ENCODE measurements at places on chromosomes 2 and 18.

- no peak for DNase-seq
Observed at GRCh38 chr2:147843391-147843863, 1.4 kb upstream of the ACVR2A start.

DNA sequence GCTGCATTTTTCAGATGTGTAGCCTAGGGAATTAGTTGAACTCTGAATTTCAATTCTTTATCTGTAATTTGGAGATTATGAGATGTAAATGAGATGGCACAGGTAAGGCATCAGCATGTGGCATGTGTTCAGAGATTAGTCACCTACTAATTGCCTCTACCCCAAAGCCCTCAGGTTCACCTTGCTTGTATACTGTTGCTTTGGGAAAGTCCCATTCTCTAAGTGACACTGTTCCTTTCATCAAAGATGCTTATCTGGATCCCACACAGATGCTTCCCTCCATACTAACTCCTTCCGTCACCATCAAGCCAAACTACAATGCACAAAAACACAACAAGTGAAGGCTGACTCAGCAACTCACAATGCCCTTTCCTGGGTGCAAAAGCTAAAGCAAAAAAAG lies 143.7 kb downstream of the LRATD1 start:
- no peak for DNase-seq

- DNase-seq: no peak
Observed at GRCh38 chr2:16860627-16861026, 195.0 kb upstream of the CYRIA start.

GRCh38 chr2:25617948-25618646 lies 55.3 kb downstream of the DTNB start:
- DNase-seq: no peak

DNA sequence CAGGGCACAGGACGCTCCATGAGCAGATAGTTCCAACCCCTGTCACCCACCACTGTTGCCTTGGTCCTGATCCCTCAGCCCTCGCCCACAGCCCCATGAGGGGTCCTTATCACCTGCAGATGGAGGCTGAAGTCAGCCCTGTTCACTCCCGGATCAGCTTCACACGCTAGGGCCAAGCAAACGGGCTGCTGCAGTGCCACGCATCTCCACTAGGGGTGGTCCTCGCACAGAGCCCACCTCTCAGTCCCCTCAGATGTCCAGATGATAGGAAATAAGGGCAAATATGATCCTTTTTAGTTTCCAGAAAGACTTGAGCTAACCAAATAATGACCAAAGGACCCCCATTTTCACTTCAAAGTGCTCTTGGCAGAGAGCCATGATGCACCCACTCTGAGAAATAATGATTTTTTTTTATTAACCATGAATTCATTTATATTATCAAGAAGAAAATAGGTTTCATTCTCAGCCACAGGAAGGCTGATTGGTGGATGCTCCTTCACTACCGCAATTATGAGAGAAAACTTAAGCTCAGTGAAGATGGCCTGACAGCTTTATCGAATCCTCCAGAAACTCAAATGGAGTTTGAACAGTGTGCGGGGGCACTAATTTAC lies 71.9 kb upstream of the KLHL29 start:
- DNase-seq: no peak

DNA sequence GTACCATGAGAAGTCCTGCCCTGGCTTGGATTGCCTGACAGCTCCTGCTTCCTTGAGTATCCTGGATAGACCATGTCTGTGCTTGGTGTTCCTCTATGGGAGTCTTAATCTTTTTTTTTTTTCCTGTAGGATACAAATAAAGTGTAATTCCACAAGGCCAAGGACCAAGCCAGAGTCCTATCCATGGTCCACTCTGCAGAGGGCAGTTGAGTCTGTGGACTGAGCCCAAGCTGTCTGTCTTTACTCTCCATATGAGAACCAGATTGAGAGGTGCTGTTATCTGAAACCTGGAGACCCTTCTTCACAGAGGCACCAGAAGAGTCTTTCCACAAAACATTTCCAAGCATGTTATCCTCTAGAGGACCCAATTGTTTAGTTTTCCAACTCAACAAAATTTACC lies 1.4 kb upstream of the KIF3C start:
- DNase-seq: no peak

Data from posterior cingulate gyrus (tissue), 11 donors.